ENCODE measurements at places on chromosomes 4 and X. TPM values are rescaled to one million over a fixed set of nuclear protein-coding genes. Genes with fewer than 3 reads are reported as not detected.

DNA sequence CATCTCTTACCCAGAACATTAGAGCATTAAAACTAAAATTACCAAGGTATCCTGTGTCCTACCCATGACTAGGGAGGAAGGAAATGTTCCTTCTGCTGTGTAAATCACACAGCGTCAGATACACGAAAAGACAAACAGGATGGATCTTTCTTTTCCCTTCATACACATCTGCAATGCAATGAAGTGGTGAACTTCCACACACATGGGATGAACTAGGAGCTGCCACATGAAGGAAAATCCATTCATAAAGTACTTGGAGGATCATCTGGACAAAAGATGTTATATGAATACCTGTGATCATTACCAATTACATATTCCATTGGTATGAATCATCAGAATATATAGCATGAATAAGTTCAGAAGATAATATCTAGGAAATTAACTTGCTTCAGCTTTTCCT lies 46.2 kb downstream of the LDB2 start:
- DNase-seq: no peak

GRCh38 chrX:39850630-39851152 lies 247.1 kb downstream of the BCOR start:
- DNase-seq: no peak

DNA sequence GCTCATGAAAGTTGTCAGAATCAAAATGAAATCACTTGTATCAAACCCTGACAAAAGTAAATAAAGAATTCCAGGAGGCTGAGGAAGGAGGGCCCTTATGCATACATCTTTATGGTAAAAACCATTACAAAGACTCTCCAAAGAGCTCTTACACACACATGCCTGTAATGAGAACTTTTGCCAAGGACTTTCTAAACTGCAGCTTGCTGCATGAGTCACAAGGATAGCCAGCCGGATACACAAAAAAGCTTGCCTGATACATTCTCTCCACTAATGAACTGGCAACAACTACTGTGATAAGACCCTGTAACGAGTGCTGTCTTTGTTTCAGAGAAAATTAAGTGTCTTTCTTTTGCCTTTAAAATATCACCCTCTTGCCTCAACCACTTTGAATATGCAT lies 618.1 kb downstream of the PPP4R3C start:
- DNase-seq: no peak

DNA sequence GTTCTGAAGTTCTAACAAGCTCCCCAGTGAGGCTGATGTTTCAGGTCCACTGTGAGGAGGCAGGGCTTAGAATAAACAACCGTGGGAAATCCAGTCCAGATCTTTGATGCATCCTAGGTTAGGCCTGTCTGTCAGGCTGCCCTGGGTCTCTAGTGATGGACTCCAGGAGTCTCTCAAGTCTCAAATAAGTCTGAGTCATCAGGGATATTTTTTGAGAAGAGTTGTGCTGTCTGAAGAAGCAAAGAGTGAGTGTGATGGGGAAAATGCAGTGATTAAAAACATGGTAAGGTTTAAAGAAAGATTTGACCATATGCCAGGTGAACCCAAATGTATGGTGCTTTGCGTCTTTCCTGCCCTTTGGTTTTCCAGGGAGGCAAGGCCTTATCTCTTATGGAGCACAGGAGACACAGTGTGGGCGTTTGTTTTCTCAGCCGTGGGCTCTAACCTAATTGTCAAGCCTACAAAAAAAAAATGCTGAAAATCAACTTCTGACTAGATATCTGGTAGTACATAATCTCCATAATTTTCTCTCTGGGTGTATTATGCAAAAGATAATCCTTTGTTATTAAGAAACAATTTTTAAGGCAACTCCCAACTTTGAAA lies 100.7 kb downstream of the PTTG2 start:
- no peak for DNase-seq

DNA sequence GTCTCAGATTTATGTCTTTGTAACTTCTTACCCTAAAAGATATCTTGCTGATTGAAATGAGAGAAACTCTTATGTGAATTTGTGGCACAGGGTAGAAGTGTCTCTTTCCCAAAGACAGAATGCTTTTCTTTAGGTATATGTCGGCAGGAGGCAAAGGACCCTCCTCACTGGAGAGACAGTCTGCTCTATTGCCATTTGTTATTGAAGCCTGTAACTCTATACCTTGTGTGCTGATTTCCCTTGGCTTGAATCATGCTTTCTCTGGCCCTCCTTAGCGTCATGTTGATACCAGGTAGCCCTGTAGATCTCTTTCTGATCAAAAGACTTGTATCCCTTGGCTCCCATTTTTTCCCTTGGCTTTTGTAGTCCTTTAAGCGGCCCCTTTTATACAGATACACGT lies 284.3 kb downstream of the CXXC4 start:
- no peak for DNase-seq

GRCh38 chr4:103719830-103720207 lies at the start of gene TACR3:
TSS of gene TACR3 (minus strand) at chr4:103719985. CDS start at chr4:103719675, 310 bp downstream.
- no peak for DNase-seq

- DNase-seq: no peak
These were observed 14.8 kb downstream of the PPP2R3B start for GRCh38 chrX:371907-372306.

GRCh38 chr4:124028182-124028581 lies 631.6 kb downstream of the SPRY1 start:
- DNase-seq: no peak

RGN gene
- total RNA-seq: 32.9 TPM

KDR gene
- total RNA-seq: not detected

DNA sequence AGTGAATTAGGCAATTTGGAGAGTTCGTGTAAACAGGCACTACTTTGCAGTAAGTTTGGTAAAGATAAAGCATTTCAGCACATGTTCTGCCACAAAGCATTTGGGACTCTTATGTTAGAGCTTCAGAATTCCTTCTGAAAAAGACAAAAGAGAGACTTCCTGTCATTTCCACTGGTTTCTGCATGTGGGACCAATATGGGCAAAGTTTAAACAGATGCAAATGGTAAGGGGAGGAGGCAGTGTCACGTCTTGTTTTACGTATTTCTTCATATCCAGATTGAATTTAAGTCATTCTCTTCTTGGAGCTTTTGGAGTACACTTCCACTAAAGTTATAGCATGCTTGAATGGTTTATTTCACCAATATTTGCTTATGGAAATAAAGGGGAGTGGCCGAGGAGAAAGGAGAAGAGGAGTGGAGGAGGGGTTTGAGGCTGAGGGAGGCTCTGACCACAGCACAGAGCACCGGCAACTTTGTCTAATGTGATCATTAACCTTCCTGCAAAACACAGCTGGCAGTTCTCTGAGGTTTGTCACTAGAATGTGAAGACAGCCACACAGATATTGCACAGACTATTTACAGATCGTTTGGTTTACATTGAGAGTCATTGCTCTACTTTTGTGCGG lies at the start of gene APELA:
APELA (plus strand) TSS at position 479 of the 625 bp plus-strand sequence. CDS start 154 bp downstream, outside the sequence.
- DNase-seq: peak; percentile 71

PDCL2 gene
- total RNA-seq: not detected

DNA sequence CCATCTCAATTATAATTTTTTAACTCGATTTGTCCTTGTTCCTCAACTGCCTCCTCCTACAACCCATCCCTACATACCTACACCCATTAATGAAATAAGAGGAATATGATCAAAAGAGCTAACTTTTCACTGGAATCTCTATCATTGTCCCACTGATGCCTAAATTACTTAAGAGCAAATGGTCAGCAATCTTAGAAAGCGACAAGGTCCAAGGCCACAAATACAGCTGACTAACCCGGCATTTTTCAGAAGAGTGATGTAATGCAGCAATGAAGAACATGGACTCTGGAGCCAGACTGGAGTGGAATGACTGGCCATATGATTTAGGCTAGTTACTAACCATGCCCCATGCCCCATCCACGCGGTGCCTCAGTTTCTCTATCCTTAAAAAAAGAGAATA lies 56.2 kb downstream of the PPA2 start:
- DNase-seq: no peak
